ENCODE measurements at places on chromosomes 1 and 21.

- no peak for DNase-seq
Measured at GRCh38 chr1:184110272-184111204, 59.0 kb downstream of the TSEN15 start.

GRCh38 chr1:2628191-2628932, 4.5 kb downstream of the MMEL1 start:
- no peak for DNase-seq

- no peak for DNase-seq
Measured at GRCh38 chr1:112605633-112606327, 13.2 kb downstream of the ST7L start.

- peak; percentile 36 for DNase-seq
Measured at GRCh38 chr1:29033829-29034466, 89.8 kb downstream of the TMEM200B start.

DNA sequence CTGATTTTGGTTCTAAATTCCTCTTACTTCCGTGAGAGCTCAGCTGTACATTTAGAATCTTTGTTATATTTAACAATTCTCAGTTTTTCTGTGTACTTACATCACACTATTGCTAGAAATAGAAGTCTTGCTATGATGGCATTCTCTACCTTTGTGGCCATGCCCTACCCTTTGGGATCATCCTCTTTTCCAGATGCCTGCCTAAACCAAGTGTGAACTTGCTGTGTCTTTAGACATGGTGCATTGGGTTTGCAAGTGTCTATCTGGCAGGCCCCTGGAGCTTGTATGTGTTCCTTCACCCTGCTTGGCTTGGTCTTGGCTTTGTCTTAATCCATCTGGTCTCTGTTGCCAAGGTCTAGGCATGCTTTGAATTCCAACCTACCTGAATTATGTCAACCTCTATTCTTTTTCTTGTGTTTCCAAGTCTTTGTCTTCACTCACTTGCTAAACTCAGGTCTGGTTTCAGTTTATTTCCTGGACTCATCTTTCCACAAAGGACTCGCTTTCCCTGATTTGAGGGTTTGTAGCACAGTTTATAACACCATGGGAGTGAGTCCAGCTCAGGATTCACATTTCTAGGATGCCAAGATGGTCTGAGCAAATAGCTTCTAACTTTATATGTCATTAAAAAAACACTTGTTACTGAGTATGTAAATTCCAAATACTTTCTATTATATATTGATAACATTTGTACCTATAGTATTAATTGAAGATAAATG, 20.6 kb upstream of the APOBEC4 start:
- DNase-seq = no peak

DNA sequence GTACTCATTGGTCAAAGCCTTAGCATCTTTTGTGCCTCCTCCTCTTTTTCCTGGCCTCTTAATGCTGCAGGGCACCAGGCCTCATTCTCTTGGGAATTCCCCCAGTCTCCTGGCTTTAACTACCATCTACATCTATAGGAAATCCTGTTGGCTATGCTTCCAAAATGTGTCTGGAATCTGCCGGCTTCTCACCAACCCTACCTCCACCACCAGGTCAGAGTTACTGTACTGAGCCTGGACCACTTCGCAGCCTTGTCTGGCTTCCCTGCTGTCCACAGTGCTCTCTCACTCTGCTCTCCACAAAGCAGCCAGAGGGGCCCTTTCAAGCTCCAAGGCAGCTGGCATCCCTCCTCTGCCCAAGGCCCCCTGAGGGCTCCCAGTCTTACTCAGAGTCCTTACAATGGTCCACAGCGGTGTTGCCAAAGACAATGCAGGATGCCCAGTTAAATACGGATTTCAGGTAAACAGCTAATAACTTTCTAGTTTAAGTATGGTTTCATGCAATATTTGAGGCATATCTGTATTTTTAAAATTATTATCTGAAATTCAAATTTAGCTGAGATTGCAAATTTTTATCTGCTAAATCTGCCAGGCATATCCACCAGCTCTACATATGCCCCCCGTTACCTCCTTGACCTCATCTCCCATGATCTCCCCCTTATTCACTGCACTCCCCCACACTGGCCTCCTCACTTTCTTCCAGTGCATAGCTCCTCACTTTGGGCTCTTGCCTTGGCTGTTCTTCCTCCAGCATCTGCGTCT, 34.5 kb upstream of the FAM163A start:
- no peak for DNase-seq

DNA sequence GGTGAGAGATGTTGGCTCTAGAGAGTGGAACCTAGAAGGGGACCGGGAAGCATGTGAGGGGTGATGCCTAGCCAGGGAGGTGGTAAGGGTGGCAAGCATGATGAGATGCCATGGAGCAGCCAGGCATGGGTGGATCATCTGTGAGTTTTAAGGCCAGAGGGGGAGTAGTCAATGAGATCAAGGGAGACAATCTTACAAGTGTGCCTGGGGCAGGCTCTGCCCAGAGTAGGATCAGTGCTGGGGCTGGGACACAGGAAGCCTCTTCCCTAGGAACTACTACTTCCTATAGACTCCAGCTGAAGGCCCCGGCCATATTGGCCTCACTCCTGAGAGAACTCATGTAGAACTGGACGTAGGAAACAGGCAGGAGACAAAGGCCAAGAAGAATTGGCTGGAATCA, 192.4 kb upstream of the CSF3R start:
- DNase-seq = no peak

GRCh38 chr1:26740023-26740634, 44.3 kb downstream of the ARID1A start:
- DNase-seq = no peak

DNA sequence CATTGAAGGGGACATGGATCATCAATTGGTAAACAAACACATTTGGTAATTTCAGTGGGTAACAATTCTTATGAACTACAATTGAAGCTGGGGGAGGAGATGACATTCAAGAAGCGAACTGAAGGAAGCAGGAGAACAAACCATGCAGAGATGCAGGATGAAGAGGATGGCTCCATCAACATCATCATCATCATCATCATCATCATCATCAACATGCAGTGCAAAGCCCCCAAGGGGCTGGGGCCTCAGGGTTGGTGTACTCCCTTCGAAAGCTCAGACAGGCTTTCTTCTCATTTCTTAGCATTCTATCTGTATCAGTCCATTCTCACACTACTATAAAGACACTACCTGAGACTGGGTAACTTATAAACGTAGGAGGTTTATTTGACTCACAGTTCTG, 105.8 kb downstream of the DUSP10 start:
- no peak for DNase-seq

GRCh38 chr21:31683029-31683428, 23.5 kb downstream of the SOD1 start:
- no peak for DNase-seq

DNA sequence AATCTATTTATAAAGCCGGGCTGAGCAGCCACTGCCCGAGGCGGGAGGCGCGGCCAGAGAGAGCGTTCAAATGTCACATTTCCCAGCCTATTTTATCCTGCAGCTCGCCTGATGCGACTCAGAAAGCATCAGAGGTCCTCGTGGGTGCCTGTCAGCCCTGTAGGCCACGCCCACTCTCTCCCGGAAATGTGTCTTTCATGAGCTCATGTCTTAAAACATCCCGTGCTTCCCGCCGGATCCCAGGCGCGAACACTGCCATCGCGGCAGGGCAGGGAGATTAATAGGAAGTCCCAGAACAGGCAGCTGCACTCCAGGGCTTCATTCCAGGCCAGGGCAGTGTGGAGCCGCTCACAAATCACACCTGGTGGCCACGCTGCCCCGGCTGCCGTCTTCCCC, 117.5 kb downstream of the PRDM16 start:
- DNase-seq = no peak

DNA sequence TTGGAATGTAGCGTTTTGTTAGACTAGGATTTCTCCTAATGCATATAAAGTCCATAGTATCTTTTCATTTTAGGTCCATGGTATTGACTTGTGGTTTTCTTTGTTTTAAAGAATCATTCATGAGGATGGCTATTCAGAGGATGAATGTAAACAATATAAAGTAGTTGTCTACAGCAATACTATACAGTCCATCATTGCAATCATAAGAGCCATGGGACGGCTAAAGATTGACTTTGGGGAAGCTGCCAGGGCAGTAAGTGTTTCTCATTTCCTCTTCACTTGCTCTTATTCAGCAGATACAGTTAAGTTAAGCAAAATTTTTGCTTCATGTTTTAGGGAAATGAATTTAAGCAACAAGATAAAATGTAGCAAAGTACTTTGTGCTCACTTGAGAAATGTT, 25.4 kb downstream of the GNAI3 start:
- no peak for DNase-seq

DNA sequence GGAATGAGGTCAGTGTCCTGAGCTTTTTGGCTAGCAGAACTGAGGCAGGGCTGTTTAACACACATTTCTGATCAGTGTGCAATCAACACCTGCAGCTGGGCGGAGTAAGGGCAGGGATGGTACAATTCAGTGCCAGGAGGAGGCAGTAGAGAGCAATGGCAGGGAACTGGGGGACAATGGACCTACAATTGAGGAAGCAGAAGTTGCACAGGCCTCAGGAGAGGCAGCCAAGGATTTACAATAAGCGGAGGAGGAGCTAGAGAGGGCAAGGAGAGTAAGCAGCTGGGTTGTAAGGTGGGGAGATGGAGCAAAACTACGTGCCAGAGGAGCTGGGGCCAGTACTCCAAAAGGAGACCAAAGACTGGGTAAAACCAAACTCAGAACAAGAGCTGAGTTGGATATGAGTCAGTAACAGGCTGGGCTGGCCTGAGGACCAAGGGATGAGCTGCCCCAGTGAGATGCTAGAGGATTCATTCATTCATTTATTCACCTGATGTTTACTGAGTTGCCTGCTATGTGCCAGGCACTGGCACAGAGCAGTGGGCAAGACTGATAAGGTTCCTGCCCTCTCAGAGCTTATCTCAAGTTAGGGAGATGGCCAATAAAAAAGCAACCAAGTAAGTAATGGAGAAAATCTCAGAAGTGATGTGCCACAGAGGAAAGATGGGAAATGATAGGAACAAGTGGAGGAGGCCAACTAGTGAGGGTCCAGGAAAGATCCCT, 10.4 kb upstream of the GALE start:
- peak; percentile 38 for DNase-seq

GRCh38 chr1:151001602-151002001, 5.1 kb downstream of the MINDY1 start:
- no peak for DNase-seq

DNA sequence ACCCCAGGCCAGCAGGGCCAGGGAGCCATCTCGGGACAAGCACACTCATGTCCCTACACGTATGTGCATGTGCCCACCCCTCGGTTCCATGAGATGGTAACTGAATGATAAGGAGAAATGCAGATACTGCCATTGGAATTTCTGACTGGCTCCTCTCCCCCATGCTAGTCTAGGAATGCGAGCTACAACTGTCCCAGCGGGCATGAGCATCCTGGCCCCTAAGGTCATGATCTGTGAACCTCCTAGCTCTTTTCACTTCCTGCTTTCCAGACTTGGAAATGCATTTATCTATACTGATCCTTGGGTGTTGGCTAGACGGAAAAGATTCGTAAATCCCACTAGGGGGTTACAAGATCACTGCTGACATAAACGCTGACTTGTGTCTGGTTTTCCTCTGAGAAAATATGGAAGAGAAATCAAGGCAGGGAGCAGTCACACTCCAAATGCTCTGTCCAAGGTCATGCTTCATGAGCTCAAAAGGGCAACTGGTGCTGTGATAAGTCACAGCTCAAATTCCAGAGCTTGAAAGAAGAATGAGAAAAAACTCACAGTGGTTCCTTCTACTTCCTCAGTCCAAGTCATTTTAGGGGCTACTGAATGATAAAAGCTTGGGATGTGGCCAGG, 49.8 kb downstream of the SLC45A1 start:
- no peak for DNase-seq

DNA sequence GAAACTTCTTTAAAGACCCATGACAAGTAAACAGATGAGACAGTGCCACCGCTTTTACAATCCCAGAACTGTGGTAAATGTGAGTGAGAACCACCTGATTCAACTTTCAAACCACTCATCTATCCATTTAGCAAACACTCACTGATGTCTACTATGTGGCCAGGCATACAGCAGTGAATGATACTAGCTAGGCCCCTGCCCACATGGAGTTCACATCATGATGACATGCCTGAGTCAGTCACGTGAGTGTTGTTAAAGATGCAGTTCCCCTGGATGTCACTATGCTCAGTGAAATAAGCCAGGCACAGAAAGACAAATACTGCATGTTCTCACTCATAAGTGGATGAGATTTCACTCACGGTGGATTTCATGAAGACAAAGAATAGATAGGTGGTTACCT, 28.4 kb downstream of the STX6 start:
- DNase-seq = no peak

- no peak for DNase-seq
Measured at GRCh38 chr1:223010582-223011504, 132.2 kb downstream of the TLR5 start.

GRCh38 chr1:109996476-109996875, 11.9 kb downstream of the AHCYL1 start:
- DNase-seq = no peak

- no peak for DNase-seq
Measured at GRCh38 chr1:169072945-169073725, 33.4 kb upstream of the ATP1B1 start.

DNA sequence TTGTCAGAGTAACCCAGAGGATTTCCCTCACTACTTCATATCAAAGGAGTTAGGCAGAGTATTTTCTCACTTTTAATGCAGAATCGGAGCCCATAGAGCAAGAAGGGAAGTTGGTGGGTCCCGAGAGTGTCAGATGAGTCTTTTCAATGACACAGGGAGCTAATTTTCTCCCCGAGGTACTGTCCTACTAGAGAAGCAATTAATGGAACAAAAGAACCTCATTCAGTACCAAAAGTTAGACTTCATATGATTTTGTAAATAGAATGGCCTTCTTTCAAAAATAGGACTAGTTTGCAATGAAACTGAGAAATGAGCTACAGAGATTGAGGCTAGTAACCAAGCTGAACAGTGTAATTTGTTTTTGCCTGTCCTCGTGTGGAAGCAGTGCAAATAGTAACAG, 3.9 kb downstream of the NCAM2 start:
- DNase-seq = no peak

DNA sequence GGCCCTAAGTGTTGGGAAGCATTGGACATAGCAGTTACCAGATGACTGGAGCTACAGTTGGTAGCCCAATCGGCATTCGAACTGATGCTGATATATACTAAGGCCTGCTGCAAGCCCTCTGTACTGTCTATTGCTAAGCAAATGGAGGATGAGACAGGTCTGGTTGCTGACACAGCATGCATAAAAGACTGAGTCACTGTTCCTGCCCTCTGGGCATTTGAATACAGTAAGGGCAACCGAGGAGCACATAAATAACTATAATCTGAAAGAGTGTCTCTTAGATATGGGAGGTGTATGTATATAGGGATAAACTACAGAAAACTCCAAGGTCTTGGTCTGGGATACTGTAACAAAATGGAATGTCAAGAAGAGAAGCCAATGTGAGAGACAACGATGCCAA, 16.8 kb upstream of the MARK1 start:
- DNase-seq = no peak

DNA sequence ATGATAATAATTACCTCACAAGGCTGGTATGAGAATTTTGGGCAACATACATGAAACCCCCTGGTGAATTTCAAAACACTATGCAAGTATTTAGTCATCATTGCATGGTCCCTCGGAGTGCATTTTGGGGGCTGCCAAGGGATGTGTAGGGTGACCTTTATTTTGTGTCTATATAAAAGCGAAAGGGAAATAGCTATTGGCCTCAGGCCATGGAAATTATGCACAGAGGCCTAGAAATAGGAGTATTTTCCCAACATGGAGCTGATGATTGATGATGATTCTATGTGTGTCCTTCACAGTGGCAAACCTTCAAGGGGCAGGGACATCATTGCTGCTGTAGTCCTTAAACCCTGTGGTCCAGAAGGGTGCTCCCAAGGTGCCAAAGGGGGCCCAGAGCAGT, 265.5 kb downstream of the ST6GALNAC3 start:
- DNase-seq = no peak
